ENCODE measurements at places on chromosomes 2 and 18.

DNA sequence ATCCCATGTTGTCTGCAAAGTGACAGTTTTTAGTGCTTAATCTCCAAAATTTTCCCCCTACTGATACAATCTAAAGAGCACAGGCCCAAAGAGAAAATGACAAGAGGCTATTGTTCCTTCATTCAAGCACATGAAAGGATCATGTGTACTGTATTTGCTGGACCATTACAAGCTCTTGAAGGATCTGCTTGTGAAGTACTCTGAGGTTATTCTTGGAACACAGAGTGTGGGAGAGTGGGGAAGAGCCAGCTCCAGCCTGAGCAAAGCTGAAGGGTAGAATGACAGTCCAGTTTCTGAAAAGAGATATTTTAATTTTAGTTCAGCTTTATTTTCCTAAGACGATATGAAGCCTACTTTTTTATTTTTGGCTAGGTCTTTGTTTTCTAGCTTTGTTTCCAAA lies 112.2 kb downstream of the GALNT3 start:
- DNase-seq: peak; percentile 65

DNA sequence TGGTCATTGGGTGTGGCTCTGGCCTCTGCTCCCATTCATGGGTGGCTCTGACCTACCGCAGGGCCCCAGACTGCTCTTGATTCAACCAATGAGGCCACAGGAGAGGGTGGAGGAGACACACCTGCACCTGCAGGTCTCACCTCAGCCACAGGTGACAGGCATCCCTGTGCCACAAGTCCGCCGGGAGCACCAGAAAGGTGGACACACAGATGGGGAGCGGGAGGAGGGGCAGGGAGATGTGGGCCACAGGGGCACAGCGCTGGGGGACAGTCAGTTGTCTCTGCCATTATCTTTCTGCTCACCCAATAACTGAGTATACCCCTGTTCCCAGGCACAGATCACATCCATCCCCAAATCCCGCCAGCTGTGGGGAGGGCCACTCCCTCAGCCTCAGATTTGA lies 189.1 kb upstream of the SALL3 start:
- no peak for DNase-seq

- DNase-seq: no peak
Measured at GRCh38 chr2:104874230-104874629, 20.3 kb downstream of the POU3F3 start.

DNA sequence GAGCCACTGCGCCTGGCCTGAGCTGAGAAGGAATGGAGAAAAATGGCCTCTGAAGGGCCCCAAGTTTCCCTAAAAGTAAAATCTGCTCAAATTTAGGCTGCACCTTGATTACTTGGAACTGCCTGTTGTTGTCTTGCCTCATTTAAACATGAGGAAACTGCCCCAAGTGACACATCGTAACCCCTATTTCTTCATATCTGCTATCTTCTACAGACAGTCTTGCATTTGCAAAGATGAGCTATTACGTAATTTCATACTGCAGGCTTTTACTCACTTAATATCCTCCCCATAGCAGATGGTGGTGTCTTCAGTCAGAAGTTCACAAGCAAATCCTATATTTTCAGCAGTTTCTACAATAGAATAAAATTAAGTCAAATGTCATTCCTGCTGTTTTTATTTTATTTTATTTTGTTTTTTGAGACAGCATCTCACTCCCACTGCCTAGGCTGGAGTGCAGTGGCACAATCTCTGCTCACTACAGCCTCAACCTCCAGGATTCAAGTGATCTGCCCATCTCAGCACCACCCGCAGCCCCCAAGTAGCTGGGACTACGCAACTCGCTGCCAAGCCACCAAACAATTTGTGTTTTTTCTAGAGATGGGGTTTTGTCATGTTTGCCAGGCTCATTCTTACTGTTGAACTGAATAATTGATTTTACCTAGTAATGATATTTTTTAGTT lies 45.3 kb upstream of the NARS1 start:
- DNase-seq: no peak

DNA sequence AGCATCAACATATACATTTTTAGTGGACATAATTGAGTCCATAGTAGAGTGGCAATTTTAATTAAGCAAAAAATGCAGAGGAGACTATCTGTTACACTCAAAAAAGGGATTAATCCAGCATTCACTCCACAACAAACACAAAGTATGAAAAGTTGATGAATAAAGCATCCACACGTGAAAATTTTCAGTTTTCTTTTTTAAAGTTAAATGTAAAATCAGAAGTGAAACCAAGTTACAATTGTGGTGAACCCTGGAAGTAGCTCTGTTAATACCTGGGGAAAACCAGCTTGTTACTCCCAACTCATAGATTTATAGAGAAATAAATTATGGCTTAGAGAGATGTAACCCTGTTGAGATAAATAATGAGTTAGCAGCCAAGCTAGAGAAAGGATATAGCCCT lies 807.8 kb downstream of the TRIB2 start:
- DNase-seq: no peak

DNA sequence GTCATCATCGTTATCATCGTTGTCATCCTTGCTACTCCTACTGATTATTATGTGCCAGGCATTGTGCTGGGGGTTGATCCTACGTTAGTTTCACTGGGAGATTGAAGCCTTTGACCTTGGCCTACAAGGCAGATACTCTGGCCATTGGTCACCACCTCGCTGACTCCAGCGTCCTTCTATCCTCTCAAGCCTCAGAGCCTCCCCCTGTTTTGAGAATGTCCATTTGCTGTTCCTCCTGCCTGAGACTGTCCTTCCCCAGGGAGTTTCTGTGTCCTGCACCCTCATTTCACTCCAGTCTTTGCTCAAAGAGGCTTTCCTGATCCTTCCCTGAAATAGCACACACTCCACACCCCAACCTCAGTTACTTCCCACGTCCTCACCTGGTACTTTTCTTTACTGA lies 57.8 kb downstream of the ACAA2 start:
- no peak for DNase-seq

- DNase-seq: no peak
Measured at GRCh38 chr2:18825838-18826237, 236.5 kb upstream of the NT5C1B start.

- no peak for DNase-seq
Measured at GRCh38 chr2:173307293-173307692, 47.4 kb upstream of the CDCA7 start.

DNA sequence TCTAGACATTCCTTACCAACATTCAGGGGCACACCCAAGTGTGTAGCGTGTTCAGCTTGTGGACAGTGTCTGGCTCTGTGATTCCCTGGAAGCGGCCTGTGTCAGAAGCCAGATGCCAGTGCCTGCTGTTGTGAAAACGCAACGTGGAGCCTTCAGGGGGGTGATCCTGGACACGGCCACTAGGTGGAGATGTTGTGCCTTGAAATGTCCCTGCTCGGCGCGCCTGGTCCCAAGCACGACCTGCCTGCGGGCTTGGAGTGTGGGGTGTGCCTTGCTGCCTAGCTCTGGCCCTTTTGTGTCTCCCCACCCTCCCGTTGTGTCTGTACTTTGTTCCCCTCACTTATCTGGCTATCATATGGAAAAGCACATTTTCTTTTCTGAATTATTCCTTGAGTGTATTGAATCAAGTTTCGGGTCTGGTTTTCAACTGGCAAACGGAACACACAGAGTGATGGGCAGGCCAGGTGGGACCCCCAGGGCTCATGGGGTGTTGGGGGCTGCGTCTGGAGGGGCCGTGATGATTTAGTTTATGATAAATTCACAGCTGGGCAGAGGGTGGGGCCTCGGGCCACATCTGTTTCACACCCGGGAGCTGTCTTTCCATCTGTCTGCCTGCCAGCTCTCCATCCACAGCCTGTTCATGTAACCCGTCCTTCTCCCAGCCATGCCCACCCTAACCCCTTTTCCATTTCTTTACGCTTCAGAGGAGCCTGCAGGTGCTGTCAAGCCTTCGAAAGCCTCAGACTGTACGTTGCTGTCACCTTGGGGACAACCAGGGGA lies 95.5 kb downstream of the DYSF start:
- DNase-seq: peak; percentile 17

DNA sequence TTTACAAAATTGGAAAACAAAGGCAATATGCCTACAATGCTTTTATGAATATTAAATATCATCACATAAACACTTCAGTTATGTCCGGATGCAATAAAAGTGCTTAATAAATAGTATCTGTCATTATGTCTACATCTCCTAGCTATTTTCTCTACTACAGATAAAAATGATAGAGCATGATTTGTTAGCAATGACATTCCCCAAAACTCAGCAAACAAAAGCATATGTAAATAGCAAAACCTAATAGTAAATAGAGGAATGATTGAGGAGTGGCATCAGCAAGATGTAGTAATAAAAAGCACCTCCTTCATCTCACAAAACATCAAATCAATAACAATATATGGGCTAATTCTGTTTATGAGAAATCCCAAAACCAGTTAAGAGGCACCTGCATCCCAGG lies 46.5 kb upstream of the COL5A2 start:
- no peak for DNase-seq

DNA sequence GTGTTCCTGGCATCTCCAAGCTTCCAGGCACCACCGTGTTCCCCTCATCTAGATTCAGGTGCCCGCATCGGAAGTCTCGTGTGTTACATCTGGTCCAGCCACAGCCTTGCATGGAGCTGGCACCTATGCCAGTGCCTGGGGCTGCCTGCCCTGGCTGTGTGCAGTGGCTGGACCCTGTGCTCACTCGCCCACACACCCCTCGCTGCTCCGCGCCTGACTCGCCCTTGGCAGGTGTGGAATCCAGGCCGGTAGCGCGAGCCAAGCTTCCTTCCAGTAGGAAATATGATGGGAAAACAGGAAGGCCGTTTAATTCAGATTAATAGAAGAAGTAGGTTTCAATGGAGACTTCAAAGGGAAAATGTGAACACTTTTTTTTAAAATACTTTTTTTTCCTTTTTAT lies 78.0 kb downstream of the PTPN4 start:
- DNase-seq: no peak

GRCh38 chr18:58321986-58322385 lies 278.0 kb downstream of the NEDD4L start:
- DNase-seq: peak; percentile 84

GRCh38 chr2:36480636-36481035 lies 117.3 kb downstream of the FEZ2 start:
- DNase-seq: no peak

DNA sequence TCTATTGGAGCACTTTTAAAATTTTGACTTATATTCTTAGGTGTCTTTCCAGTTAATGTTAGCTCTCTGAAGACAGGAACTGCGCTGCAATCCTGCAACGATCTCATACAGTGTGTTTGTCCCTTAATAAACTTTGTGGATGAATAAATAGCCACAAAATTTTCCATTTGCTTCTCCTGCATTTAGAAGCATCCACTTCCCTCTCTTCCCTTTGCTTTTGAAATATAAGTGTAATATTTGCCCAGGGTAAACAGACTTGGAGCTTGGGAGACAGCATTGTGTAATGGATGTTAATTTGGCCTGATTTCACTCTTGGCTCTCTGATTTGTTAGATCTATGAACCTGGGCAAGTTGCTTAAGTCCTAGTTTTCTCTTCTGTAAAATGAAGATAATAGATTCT lies 58.2 kb upstream of the CD28 start:
- peak; percentile 14 for DNase-seq

DNA sequence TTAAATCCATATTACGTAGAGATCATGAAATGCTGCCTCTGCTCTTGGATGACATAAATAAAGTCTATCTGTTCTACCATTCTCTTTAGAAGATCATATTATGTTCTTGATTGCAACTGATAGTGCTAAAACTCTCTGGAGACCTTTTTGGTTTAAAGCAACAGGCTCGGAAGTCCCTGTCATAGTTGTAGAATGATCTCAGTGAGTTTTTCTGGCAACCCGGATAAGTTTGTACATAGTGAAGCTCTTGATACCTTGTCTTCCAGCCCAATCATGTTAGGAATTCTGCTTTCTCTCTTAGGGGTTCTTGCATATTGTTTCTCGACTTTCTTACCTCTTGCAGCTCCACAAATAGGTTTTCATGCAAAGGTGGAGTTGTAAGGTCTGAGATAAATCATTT lies 156.1 kb downstream of the TTC27 start:
- DNase-seq: no peak

- DNase-seq: no peak
Measured at GRCh38 chr2:157052685-157053224, 204.8 kb upstream of the GALNT5 start.

DNA sequence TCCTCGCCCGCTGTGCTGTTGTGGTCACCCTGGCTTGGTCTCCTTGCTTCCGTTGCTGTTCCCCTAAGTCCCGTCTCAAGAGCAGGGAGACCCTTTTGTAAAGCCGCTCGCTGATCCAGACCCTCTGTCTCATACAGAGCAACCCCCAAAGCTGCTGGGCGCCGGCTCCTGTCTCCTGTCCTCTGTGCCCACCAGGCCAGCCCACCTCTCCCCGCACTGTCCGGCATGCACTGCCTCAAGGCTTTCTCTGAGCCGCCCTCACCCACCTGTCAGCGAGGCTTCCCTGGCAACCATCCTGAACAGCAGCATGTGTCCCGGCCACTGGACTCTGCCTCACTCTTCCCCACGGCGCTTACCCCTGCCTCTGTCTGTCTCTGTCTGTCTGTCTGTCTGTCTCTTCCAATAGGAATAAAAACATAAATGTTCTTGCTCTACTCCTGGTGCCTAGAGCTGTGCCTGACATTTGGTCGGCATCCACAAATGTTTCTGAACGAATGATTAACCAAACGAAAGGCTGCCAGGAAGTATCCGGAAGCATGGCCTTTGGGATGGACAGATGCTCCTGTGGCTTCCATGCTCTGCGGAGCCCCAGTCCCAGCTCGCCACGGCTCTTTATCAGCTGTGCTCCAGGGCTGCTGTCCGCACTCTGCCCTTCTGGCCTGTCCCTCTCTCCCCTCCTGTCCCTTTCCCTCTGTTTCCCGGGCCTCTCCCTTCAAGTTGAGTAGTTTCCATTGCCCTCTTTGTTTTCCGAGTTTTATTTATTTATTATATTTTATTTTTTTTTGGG lies 7.8 kb downstream of the COLEC11 start:
- no peak for DNase-seq

DNA sequence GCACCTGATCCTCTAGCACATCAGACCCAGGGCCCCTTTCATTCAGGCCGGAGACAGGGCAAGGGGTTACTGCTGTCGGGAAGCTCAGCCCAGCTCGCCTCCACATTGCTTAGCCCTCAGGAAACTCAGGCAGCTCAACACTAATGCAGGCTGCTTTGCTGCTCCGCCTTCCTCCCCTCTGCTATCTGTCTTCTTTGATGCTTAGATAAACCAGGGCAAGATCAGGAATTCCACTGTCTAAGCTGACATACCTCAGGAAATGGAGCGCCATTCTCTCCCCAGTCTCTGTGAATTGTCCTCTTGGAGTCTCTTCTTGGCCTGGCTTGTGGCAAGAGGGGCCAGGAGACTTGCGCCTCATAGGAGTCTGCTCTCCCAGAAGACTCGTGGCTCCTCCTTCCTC lies 25.5 kb upstream of the EXOC6B start:
- no peak for DNase-seq
